ENCODE measurements at places on chromosomes 1 and 21.
A peak's percentile ranks its signal among the peaks of the same experiment; 100 is the strongest.

DNA sequence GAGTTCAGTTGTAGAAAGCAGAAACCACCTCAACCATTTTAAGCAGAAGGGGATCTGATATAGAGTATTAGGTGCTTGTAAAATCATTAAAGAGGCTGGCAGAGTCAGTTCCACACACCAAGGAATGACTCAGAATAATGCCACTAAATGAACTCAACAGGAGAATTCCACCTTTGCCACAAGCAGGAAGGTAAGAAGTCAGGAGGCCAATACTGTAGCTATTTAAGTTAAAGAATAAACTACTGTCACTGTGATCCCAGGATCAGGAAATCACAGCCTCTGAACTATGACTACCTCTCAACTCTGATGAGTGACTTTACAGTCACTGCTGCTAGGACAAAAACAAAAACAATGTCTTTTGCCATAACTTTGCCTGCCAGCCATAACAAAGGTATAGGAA is 52.5 kb upstream of the PRMT6 start:
- DNase-seq = no peak

DNA sequence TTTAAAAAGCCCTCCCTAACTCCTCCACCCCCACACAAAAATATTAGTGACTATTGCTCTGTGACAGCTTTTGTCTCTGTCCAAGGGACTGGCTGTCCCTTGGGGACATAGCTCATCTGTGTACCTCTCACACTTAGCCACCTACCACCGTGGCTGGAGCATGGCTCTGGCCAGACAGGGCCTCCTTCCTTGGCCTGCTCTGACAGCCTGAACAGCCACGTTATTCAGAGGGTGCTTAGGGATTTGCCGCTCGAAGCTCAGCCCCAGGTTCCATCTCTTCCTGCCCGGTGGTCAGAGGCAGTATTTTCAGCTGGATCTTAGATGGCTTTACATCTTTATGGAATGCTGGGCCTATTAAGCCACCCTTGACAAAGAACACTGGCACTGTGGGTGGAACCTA is 6.1 kb upstream of the CELSR2 start:
- DNase-seq = no peak

DNA sequence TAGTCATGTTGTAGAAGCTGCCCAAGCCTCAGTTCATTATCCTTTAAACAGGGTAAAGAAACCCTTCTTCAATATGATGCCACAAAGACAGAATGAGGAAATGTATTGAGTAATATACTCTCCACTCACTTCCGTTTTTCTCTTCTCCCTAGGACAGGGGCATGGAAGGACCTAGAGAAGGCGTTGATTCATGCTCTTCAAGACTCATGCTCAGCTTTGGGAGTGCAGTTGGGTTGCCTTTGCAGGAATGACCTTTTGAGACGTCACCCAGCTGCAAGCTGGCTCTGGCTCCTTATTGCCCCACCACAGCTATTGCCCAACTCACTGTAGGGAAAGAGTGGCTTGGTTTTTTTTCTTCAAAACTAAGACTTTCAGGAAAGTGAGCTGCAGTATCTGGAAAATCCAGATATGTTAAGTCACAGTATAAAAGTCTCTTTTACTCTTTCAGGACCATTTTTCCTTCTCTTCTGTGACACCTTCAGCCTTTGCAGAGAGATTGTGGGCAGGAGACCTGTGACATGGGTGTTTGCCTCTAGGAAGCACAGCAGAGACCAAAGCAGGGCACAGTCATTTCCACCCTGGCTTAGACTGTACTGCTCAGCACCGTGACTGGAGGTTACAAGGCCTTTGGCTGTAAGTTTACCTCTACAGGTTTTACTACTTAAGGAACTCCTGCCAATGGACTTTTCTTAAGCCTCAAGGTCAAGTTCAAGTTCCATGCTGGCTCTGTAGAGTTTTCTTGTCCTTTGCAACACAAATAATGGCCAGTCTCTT is 39.5 kb downstream of the XCL2 start:
- DNase-seq = peak; percentile 17

- DNase-seq = no peak
Observed at GRCh38 chr1:102586022-102586421, 522.3 kb downstream of the COL11A1 start.

GRCh38 chr1:244654108-244655038 is 1.4 kb downstream of the DESI2 start:
- peak; percentile 8 for DNase-seq

DNA sequence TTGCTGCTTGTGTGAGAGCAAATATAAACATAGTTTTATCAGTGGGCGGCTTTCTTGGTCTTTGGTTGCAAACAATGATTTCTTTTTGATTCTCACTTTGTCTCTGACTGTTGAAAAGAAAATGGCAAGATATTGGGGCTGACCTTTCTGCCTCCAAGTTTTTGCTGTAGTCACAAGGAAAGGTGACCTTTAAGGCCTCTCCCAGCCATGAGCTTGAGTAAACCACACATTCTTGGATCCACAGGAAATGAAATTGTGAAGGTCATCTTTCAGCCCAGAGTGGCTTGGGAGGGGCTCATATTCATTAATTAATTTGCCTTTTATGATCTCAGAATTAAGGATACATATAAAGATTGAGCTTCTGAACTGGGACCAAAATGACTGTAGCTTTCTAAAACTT is 241.6 kb downstream of the BACH1 start:
- DNase-seq = no peak

GRCh38 chr1:210250665-210250997 is 18.0 kb downstream of the SERTAD4 start:
- DNase-seq = no peak

DNA sequence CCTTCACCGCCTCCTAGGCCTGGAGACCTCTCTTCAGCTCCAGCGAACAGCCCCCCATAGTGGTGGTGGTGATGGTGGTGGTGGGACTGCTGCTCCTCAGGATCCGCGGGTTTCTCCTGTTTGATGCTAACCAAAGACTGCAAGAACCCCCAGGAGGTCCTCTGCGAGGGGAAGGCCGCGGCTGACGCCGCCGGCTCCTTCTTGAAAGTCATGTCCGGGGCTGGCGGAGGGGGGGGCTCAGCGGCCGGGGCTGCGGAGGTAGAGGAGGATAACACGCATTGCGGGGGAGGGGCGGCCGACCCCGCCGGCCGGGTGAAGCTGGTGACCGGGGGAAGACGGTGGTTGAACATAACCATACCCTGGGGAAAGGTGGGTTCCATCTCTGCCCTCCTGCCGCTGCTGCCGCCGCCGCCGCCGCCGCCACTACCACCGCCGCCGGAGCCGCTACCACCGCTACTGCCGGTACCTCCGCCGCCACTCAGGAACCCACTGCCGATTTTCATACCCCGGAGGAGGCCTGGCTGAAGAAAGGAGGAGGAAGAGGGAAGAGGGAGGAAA is 554 bp downstream of the ZNF281 start:
- no peak for DNase-seq

- no peak for DNase-seq
Observed at GRCh38 chr1:201156819-201157218, 2.5 kb upstream of the TMEM9 start.

DNA sequence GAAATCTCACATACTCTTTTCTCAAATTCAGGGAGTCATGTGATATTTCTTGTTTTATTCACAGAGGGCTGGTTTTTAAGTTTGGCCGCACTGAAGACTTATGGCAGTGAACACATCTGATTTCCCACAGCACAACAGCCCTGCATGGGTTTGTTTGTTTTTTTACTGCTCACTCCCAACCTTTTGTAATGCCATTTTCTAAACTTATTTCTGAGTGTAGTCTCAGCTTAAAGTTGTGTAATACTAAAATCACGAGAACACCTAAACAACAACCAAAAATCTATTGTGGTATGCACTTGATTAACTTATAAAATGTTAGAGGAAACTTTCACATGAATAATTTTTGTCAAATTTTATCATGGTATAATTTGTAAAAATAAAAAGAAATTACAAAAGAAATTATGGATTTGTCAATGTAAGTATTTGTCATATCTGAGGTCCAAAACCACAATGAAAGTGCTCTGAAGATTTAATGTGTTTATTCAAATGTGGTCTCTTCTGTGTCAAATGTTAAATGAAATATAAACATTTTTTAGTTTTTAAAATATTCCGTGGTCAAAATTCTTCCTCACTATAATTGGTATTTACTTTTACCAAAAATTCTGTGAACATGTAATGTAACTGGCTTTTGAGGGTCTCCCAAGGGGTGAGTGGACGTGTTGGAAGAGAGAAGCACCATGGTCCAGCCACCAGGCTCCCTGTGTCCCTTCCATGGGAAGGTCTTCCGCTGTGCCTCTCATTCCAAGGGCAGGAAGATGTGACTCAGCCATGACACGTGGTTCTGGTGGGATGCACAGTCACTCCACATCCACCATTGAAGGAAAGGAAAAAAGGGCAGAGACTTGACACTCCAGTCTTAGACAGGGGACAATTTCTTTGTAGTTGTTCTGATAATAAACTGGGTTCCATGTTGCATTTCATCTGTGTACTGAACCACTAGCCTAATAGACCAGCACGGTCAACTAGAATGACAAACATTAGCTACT is 22.8 kb downstream of the TMEM50A start:
- DNase-seq = no peak

GRCh38 chr1:83918688-83919285 is 80.1 kb downstream of the TTLL7 start:
- DNase-seq = peak; percentile 80

DNA sequence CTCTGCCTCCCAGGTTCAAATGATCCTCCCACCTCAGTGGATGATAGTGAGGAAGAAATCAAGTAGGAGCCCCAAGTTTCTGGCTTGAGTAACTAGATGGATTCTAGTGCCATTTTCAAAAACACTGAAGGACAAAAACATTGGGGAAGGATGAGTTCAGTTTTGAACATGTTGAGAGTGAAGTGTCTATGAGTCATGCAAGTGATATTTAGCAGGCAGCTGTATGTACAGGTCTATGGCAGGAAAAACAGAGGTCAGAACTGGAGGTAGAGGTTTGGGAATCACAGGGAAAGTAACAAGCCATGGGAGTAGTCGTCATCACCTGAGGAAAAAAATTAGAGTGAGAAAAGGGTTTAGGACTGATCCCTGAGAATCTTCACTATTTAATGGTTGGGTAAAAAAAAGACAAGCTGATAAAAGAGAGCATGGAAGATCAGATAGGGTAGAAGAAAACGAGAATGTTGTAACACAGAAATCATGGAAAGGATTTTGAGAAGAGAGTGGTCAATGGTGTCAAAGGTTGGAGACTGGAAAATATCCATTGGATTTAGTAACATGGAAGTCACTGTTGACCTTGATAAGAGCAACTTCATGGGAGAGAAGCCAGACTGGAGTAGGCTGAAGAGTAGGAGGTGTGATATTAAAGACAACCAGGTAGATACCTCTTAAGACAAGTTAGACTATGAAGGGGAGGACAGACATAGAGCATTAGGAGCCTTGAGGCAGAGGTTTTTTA is 53.1 kb downstream of the DIPK1A start:
- no peak for DNase-seq

- DNase-seq = no peak
Observed at GRCh38 chr1:217462159-217462558, 168.7 kb downstream of the GPATCH2 start.

DNA sequence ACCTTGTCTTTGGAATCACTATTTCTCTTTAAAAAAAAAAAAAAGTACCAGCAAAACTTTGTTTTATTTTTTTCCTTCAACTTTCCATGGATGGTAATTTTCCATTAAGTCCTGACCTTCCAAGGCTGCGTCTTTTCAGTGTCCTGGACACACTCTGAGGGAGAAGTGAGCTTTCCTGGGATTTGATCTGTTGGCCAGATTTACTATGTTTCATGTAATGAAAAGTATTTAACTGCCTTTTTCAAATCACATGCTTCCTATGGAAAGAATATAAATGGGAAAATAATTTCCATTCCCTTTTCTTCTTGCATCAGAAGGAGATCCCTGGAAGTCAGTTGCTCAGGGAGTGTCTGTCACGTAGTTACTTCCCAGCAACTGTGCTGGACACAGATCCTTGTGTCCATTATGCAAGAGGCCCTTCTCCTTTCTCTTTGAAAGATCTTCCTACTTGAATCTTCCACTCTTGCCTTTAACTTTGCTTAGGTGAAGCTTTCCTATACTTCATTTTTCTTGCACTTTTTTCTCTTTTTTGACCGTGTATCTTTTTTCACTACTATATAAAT is 59.3 kb downstream of the CENPF start:
- no peak for DNase-seq

DNA sequence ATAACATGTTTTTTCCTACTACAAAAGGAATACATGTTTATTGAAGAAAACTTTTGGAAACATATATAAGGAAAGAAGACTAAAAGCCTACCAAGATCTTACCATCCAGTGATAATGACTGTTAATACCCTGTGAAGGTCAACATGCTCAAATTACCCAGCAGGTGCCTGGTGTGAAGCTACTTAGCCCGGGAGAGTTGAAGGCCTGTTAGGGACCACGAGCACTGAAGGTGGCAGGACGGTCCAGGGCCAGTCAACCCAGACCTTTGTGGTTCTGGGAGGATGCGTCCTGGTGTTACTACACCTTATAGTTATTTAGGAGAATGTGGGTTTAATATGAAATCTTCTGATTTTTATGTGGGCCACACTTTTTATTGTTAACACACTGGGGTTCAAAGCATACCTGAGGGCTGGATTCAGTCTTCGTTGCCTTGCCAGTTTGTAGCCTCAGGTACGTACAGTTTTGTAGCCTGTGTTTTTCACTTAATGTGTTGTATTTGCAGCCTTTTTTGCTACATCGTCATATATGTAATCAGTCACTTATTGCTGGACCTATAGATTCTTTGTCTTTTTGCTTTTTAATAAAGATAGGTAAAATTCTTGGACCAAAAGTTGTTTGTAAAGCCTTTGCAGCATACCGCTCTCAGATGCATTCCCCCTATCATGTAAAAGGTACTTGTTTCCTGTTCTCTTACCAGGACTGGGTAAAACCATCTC is 9.8 kb downstream of the ITSN1 start:
- no peak for DNase-seq

- peak; percentile 30 for DNase-seq
Observed at GRCh38 chr1:70910013-70910412, 137.6 kb downstream of the PTGER3 start.

DNA sequence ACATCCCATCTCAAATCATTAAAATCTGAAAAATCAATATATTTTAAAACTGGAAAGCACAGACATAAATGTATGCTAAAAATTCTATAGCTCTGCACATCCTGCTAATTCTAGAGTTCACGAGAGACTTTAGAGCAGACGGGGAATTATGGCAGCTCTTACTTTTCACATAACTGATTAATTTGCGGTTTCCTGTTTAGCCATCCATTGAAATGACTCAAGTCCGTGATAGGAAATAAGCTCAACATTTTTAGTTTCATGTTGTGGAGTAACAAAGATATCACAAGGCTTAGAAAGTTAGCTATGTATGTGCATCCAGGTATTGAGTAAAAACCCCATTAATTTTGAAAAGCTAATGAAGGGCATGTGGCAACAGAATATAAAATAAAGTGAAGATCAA is 123.2 kb downstream of the SMYD2 start:
- no peak for DNase-seq

DNA sequence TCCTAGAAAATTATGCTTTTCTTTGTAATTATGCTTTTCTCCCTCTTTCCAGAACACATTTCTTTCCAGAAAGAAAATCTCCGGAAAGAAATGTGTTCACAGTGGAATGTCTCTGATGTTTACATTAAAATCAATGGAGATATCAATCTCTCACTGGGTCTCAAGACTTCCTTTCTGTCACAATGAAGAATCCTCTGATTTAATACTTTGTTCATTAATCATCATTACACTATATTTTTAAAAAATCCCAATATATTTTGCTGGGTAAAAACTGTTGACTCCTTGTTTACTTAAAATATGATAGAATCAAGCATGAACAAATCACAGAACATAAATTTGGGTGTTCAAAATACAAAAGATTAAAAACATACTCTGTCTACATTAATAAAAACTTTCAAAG is 26.3 kb upstream of the TGFBR3 start:
- DNase-seq = no peak

GRCh38 chr1:208951908-208952307 is 631.6 kb upstream of the CAMK1G start:
- no peak for DNase-seq

- DNase-seq = no peak
Observed at GRCh38 chr21:26226724-26227123, 56.2 kb upstream of the APP start.

All from hematopoietic multipotent progenitor cell treated with erythropoietin and hydrocortisone succinate and interleukin-3 and kit ligand, for 8 days (in vitro differentiated cells).